ENCODE measurements at places on chromosomes 3 and 15.
A peak's percentile ranks its signal among the peaks of the same experiment; 100 is the strongest.

- DNase-seq, result no peak
Observed at GRCh38 chr3:122937745-122938144, 89.8 kb downstream of the SEMA5B start.

DNA sequence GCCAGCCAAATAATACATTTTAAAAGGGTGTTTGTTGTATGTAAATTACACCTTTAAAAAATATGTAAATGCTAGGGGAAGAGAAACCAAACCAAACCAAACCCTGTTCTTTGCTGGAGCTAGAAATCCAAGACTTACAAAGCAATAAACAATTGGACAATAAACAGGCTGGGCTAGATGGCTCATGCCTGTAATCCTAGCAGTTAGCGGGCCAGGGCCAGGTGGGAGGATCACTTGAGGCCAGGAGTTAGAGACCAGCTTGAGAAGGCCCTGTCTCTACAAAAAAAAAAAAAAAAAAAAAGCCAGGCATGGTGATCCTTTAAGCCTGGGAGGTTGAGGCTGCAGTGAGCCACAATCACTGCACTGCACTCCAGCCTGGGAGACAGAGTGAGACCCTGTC is 12.5 kb downstream of the STOML1 start:
- DNase-seq, result no peak

DNA sequence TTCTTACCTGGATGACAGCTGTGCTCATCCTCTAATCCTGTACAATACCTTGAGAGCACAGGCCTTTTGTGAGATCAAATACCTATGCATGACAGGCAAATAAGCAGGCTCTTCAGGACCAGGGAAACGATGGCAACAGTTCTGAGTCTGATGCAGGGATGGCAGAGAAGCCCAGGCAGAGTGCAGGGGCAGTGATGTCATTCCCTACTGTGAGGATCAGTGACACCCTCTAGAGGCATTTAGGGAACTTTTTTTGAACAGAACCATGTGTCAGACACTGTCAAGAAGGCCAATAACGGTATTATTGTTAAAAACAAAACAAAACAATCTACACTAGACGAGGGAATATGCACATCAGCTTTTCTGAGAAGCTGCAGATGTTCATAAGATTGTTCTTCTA is 314.8 kb upstream of the CTDSPL start:
- DNase-seq, result peak; percentile 27

DNA sequence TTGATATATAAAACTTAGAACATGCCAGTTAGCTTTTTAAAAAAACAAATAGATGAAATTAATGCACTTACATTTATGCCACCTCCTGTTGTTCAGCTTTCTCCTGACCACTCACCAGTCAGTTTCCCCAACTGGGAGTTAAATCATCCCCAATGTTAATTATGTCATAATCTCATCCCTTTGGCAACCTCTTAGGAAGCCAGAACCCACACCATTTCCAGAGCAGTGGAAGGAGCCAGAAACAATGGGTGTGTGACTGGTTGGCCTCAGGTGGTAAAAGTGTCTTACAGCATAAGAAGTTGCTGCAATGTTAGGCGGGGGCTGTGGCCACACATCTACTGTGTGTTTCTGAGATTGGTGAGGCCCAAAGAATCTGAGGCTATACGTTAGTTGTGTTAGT is 46.5 kb upstream of the MITF start:
- no peak for DNase-seq

DNA sequence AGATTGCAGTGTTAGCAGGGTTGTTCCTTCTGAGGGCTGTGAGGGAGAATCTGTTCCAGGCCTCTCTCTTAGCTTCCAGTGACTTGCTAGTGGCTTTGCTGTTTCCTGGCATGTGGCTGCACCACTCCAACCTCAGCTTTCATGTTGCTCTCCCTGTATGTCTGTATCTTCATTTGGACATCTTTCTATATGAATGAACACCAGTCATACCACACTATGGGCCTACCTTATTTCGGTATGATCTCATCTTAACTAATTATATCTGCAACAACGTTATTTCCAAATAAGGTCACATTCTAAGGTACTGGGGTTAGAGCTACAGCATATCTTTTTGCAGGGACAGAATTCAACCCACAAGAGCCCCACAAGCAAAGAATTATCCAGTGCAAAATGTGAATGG is 356.7 kb upstream of the UMPS start:
- DNase-seq, result peak; percentile 69

DNA sequence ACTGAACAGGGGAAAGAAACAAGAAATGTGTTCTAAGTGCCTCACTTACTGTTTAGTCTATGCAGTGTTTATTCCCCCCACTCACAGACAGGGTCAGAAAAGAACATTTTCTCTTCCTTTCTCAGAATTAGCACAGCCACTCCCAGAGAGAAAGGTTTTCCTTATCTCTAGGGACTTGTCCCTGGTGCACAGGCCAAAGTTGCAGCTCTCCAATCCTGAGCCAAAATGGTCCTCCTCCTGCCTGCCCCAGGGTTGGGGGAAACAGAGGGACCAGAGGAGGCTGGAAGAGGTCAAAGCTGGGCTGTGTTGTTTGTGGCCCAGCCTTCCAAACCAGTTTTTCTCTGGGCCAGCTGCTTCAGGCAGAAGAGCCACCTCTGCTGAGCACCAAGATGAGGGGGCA is 12.0 kb downstream of the RAB6B start:
- no peak for DNase-seq

DNA sequence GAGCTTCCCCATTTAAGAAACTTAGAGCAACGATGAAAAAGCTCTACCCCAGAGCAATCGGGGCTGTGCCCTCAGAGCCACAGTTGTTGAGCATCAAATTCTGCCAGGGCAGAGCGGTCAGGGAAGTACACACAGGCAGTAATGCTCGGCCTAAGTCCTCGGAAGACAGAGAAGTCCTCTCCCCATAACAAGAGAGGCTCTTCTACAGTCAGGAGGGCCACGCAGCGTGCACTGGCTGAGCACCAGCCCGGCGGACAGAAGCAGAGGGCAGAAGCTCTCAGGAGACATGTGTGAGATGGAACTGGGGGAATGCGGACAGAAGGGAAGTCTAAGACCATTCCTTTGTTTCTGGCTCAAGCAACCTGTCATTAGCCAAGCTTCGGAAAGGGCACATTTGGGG is 95.9 kb downstream of the XXYLT1 start:
- no peak for DNase-seq

DNA sequence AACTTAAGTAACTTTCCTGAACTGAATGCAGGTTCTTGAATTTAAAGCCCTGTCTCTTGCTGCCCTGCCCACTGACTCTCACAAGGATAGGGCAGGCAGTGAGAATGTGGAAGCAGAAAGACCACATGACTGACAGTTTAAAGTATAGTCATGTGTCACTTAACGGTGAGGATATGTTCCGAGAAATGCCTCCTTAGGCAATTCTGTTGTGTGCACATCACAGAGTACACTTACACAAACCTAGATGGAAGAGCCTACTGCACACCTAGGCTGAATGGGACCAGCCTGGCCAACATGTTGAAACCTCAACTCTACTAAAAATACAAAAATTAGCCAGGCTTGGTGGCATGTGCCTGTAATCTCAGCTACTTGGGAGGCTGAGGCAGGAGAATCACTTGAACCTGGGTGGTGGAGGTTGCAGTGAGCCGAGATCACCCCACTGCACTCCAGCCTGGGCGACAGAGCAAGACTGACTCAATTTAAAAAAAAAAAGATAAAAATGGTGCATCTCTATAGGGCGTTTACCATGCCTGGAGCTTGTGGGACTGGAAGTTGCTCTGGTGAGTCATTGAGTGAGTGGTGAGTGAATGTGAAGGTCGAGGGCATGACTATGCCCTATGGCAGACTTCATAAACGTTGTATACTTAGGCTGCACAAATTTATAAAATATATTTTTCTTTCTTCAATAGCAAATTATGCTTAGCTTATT is 18.9 kb upstream of the COPG1 start:
- DNase-seq, result peak; percentile 90

- peak; percentile 20 for DNase-seq
Observed at GRCh38 chr3:23685541-23686258, 120.1 kb upstream of the UBE2E1 start.

- no peak for DNase-seq
Observed at GRCh38 chr3:38489766-38490165, 6.4 kb upstream of the EXOG start.

DNA sequence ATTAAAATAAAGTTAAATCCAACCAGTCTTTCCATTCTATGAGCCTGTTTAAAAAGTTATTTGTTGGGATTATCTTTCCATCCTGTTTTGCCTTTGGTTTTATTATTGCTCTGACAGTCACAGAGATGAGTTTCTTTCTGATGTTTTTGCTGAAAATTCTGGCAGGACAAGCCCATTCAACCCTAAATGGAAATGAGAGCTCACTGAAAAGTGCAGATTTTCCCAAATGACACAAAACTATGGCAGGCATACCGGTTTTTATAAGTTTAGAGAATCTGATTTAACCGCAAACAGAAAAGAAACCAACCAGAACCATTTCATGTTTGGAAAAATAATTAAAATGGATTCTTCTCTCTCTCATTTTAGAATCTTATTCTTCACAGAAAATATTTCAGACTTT is 238.1 kb upstream of the SGO1 start:
- DNase-seq, result no peak

GRCh38 chr15:85296615-85297402 is 83.6 kb upstream of the AKAP13 start:
- DNase-seq, result peak; percentile 83

DNA sequence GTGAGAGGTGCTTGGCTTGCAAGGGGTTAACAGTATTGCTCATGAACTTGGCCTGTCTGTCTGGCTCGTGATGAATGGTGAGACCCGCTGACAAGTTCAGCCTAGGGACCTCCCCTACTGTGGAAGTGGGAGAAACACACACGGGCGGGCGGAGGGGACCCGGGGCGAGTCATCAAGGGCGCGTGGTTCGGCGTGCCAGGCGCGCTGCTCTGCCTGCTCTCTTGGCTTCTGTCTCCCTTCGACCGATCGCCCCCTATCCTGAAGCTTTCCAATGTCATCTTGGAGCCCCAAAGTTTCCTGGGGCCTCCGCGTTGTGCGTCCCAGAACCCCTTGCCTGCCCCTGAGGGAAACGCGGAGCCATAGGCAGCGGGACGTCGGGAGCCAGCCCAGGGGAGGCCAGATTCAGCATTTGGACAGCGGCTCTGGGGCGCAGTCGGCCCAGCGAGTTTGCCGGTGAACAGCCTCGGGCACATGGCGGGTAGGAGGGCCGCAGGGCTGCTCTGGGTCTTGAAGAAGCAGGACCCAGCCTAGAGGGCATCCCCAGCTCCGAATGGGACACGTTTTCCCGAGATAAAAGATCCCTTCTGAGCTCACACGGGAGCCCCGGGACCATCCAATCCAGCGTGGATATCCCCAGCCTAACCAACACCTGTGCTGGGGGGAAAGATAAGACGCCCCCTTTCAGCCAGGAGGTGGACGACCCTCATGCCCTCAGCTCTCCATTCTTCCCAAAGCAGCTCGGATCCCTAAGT is 27.0 kb upstream of the POLG start:
- DNase-seq, result peak; percentile 49

- no peak for DNase-seq
Observed at GRCh38 chr3:134466331-134466730, 19.5 kb downstream of the ANAPC13 start.

DNA sequence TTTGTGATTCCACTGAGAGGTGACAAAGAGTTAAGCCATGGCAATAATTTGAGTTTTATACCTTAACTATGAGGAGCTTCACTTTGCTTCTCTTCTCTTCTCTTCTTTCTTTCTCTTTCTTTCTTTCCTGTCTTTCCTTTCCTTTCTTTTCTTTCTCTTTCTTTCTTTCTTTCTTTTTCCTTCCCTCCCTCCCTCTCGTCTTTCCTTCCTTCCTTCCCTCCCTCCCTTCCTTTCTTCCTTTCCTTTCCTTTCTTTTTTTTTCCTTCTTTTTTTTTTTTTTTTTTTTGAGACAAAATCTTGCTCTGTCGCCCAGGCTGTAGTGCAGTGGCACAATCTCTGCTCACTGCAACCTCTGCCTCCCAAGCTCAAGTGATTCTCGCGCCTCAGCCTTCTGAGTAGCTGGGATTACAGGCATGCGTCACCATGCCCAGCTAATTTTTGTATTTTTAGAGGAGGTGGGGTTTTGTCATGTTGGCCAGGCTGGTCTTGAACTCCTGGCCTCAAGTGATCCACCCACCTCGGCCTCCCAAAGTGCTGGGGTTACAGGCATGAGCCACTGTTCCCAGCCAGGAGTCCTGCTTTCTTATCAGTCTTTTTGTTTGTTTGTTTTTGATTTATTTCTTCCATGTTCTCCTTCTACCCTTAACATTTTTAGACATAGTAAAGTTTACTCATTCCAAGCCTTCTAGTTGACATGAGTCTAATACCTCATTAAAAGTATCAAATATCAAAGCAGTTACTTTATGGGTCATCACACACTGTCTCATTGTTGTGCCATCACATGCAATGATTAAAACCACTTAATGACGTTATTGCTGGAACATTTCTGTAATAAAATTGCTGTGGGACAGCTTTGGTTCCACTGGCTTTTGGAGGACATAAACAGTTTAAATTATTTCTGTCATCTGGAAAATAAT is 29.9 kb downstream of the SLC49A4 start:
- DNase-seq, result no peak

DNA sequence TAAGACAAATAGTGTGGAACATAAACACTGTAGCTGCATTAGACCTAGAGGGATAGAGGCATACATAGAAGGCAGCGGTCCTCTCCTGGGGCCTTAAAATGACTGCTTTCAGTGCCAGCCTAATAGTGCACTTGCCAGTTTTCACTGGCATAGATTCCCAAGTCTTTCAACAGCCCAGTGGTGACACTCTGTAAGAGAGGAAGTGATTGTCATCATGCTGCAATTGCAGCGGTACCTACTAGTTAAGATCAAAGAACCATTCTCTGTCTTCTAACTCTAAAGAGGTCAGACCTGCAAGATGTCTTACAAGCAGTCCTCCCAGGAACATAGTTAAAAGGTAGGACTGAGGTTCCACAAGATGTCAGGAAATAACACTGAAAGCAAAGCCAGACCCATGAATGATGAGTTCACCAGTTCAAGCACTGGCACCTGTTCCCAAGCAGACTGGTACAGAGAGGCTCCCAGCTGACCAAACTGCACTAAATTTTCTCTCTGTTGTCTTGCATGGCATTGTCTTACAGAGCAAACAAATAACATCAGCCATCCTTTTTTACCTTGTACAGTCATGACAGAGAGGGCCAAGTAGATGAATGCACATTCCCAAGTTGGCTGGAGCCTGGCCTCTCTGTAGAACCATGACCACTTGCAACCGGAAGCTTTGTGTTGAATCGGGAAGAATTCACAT is 100.5 kb upstream of the SKOR1 start:
- no peak for DNase-seq

GRCh38 chr3:102398666-102399065 is 36.1 kb upstream of the ZPLD1 start:
- DNase-seq, result no peak

GRCh38 chr3:25038271-25038670 is 389.8 kb upstream of the RARB start:
- DNase-seq, result no peak

- DNase-seq, result peak; percentile 51
Observed at GRCh38 chr3:105334138-105334882, 32.4 kb upstream of the ALCAM start.

All from activated CD4-positive, alpha-beta T cell treated with anti-CD3 and anti-CD28 coated beads, Interleukin-10, Interleukin-2, amounts not matched to agents 100 ng/mL and 50 ng/mL, durations not matched to agents 16 hours and 8 hours (primary cell).